ENCODE measurements at places on chromosomes 7 and 10. TPM values are rescaled to one million over a fixed set of nuclear protein-coding genes. Genes with fewer than 3 reads are reported as not detected.

- no peaks in the 10 kb centered on the region for H3K27me3 ChIP-seq
- DNase-seq = no peak
- H3K4me1 ChIP-seq = no peaks in the 10 kb centered on the region
- H3K27ac ChIP-seq = no peak overlapping the region
- no peak overlapping the region for H3K4me3 ChIP-seq
Observed at GRCh38 chr10:85623342-85623741, 743.3 kb downstream of the GRID1 start.

Gene ASZ1
- total RNA-seq = not detected

- H3K36me3 ChIP-seq = no peaks in the 10 kb centered on the region
- no peak overlapping the region for H3K4me3 ChIP-seq
- DNase-seq = no peak
- no peak overlapping the region for H3K27ac ChIP-seq
- H3K27me3 ChIP-seq = no peaks in the 10 kb centered on the region
Observed at GRCh38 chr10:48450233-48450740, 143.8 kb downstream of the MAPK8 start.

Gene VCL
- 106 TPM for total RNA-seq

Gene STAMBPL1
- 7.1 TPM for total RNA-seq

Gene AOAH
- total RNA-seq = 29.2 TPM

Gene INSYN2A
- not detected for total RNA-seq

Gene PLAC9
- 38.0 TPM for total RNA-seq

DNA sequence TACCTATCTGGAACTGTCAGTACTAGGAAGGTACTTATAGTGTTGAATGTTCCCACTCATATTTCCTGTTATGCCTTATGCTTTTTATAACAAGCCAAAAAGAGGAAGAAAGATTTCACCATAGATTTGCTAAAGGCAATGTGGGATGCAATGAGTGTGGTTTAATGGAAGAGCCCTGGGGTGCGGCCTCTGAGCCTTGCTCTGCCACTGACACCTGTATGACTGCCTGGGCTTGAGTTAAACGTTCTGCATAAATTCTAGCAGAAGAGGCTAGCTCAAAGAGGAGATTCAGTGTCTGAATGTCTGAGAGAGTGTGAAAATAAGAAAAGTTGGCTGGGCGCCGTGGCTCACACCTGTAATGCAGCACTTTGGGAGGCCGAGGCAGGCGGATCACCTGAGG lies 143.8 kb downstream of the TPST1 start:
- no peak for DNase-seq
- H3K4me3 ChIP-seq = no peak overlapping the region
- H3K27me3 ChIP-seq = no peaks in the 10 kb centered on the region

DNA sequence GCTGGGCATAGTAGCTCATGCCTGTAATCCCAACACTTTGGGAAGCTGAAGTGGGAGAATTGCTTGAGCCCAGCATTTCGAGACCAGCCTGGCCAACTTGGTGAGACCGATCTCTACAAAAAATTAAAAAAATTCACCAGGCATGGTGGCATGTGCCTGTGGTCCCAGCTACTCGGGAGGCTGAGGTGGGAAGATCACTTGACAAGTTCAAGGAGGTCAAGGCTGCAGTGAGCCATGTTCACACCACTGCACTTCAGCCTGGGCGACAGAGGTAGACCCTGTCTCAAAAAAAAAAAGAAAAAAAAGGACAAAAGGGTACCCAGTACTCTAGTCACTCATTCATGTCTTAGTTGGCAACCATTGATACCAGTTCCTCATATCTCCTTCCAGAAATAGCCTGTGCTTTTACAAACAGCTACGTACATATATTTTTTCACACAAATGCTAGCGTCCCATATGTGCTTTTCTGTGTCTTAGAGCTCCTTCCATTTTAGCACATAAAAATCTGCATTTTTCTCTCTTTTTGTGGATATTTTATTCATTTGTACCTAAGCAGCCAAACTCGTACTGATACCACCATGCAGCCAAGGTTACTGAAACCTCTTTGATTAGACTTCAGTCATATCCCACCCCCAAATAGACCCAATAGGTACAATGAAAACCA lies 5.5 kb downstream of the ABCC2 start:
- H3K27ac ChIP-seq = peak overlapping the region; percentile 66
- no peaks in the 10 kb centered on the region for H3K36me3 ChIP-seq
- H3K4me3 ChIP-seq = no peak overlapping the region
- no peaks in the 10 kb centered on the region for H3K27me3 ChIP-seq

DNA sequence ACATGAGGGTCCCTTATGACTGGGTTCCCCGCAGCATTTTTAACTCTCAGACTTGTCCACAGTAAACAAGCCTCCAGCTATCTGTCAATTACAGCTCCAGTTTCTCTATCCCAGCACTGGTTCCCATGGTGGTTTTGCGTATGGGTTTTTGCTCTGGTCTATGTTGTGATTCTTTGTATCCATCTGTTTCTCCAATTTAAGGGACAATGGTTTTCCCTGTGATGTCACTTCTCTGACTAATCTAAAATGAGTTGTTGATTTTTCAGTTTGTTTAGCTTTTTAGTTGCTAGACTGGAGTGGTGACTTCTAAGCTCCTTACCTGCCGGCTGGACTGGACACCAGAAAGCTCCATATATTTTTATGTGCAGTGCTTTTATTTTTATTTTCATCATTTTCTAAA lies 303.7 kb downstream of the INHBA start:
- H3K4me1 ChIP-seq = no peaks in the 10 kb centered on the region
- DNase-seq = no peak
- H3K27ac ChIP-seq = no peak overlapping the region
- H3K36me3 ChIP-seq = no peaks in the 10 kb centered on the region
- H3K27me3 ChIP-seq = no peaks in the 10 kb centered on the region
- no peak overlapping the region for H3K4me3 ChIP-seq

Gene STN1
- 37.0 TPM for total RNA-seq

- no peak for DNase-seq
- H3K27ac ChIP-seq = no peak overlapping the region
- no peaks in the 10 kb centered on the region for H3K27me3 ChIP-seq
- H3K36me3 ChIP-seq = no peaks in the 10 kb centered on the region
Observed at GRCh38 chr7:40987571-40987970, 715.3 kb downstream of the INHBA start.

DNA sequence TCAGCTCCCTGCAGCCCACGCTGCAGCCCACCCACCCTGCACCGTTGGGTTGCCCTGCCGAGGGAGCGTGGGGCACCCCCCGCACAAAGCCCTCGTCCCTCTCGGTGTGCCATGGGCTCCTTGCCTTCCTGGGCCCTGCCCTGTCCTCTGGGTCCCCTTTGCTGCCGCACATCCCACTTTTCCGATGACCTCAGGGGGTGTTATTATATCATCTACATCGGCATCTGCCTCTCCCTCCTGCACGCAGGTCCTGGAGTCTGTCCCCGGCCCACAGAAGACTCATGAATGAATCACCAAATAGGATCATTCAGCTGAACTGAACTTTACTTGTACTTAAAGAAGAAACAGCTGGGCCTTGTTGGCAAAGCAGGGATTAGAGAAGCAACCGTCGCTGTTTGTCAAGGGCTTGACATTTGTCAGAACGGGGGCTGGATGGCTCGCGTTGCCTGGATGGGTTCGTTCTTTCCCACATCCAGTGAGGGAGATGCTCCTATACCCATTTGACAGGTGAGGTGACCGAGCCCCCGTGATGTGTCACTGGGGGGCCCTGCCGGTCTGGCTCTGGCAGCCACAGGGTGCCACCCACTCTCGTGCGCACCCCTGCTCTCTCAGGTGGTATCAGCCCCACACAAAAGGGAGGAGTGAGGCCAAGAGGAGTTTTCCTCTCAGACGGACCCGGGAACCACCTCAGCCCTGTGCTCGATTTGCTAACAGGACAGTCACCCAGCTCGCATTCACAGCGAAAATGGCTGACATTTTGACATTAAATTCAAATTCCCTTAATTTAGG lies 58.6 kb upstream of the EBF3 start:
- H3K4me1 ChIP-seq = no peaks in the 10 kb centered on the region
- no peaks in the 10 kb centered on the region for H3K36me3 ChIP-seq
- DNase-seq = no peak

GRCh38 chr10:77409697-77410471 lies 227.7 kb downstream of the KCNMA1 start:
- H3K27ac ChIP-seq = no peak overlapping the region
- H3K27me3 ChIP-seq = no peaks in the 10 kb centered on the region
- DNase-seq = peak; percentile 65
- H3K4me1 ChIP-seq = peaks cover 16% of the 10 kb centered on the region
- H3K36me3 ChIP-seq = no peaks in the 10 kb centered on the region

Gene PRKG1
- total RNA-seq = 23.6 TPM

Gene CLDN12
- total RNA-seq = 34.7 TPM

Gene VIPR2
- 0.80 TPM for total RNA-seq

- H3K27me3 ChIP-seq = no peaks in the 10 kb centered on the region
- no peak overlapping the region for H3K27ac ChIP-seq
- H3K4me1 ChIP-seq = no peaks in the 10 kb centered on the region
- no peak for DNase-seq
- H3K4me3 ChIP-seq = no peak overlapping the region
Observed at GRCh38 chr10:118026936-118027335, 19.8 kb downstream of the RAB11FIP2 start.

Gene NRP1
- 127 TPM for total RNA-seq

DNA sequence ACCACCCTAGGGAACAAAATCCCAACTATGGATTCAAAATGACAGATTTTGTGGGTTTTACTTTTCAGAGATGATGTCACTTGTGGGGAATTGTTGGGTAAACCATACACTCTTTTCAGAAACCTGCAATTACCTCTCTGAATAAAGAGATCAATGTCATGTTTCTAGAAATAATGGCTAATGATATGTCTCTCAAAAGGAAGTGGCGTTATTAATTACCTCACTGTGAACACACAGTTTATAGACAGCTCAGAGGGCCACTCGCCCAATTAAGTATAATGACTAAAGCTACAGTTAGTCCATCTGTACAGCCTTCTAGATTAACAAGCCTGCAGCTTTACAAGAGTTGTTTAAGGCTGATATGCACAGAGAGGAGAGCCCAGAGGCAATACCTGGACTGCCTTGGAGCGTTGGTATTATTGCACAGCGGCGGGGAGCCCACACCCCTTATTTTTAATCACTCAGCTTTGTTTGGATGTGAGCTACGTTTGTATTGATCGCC lies 79.5 kb downstream of the RAB11FIP2 start:
- H3K27ac ChIP-seq = no peak overlapping the region
- no peaks in the 10 kb centered on the region for H3K27me3 ChIP-seq
- H3K4me3 ChIP-seq = no peak overlapping the region
- no peak for DNase-seq
- H3K36me3 ChIP-seq = no peaks in the 10 kb centered on the region
- no peaks in the 10 kb centered on the region for H3K4me1 ChIP-seq

- DNase-seq = no peak
- H3K36me3 ChIP-seq = no peaks in the 10 kb centered on the region
- H3K27ac ChIP-seq = no peak overlapping the region
- H3K4me1 ChIP-seq = no peaks in the 10 kb centered on the region
- no peak overlapping the region for H3K4me3 ChIP-seq
- H3K27me3 ChIP-seq = no peaks in the 10 kb centered on the region
Observed at GRCh38 chr10:132249824-132250375, 57.9 kb downstream of the STK32C start.

- H3K27ac ChIP-seq = no peak overlapping the region
- no peak for DNase-seq
- no peak overlapping the region for H3K4me3 ChIP-seq
- H3K27me3 ChIP-seq = no peaks in the 10 kb centered on the region
Observed at GRCh38 chr7:107396990-107397389, 72.9 kb upstream of the GPR22 start.

Gene BMPR1A
- total RNA-seq = 37.0 TPM

Gene PGAM2
- 0.44 TPM for total RNA-seq

GRCh38 chr7:80218723-80219122 lies 84.1 kb downstream of the GNAI1 start:
- H3K36me3 ChIP-seq = peaks cover 13% of the 10 kb centered on the region
- DNase-seq = no peak
- H3K27ac ChIP-seq = no peak overlapping the region
- no peaks in the 10 kb centered on the region for H3K27me3 ChIP-seq
- no peak overlapping the region for H3K4me3 ChIP-seq
- no peaks in the 10 kb centered on the region for H3K4me1 ChIP-seq

GRCh38 chr7:123120286-123120685 lies 79.5 kb downstream of the SLC13A1 start:
- no peak overlapping the region for H3K4me3 ChIP-seq
- H3K36me3 ChIP-seq = no peaks in the 10 kb centered on the region
- H3K27me3 ChIP-seq = no peaks in the 10 kb centered on the region
- DNase-seq = no peak

- H3K4me1 ChIP-seq = peaks cover 7% of the 10 kb centered on the region
- no peak overlapping the region for H3K4me3 ChIP-seq
- DNase-seq = no peak
- no peaks in the 10 kb centered on the region for H3K27me3 ChIP-seq
- H3K36me3 ChIP-seq = no peaks in the 10 kb centered on the region
Observed at GRCh38 chr7:134741907-134742635, 37.4 kb upstream of the CALD1 start.

DNA sequence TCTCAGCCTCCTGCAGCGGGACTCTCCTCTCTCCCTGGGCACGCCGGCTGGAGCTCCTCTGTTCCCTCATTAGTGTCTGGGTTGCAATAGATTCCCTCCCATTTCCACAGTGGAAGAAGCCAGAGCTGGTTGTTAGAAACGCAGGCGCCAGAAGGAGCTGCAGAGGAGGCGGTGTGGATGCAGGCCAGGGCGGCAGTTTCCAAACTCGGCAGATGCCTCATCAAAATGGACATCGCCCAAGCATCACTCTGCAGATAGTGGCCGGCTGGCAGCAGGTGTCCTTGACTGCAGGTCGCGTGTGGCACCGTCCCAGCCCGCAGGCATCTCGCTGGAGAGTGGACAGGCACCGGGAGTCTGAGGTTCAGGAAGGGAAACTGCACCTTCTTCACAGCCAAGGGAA lies 201.8 kb downstream of the TCERG1L start:
- no peaks in the 10 kb centered on the region for H3K4me1 ChIP-seq
- no peak for DNase-seq
- H3K4me3 ChIP-seq = no peak overlapping the region
- no peaks in the 10 kb centered on the region for H3K36me3 ChIP-seq
- no peaks in the 10 kb centered on the region for H3K27me3 ChIP-seq
- H3K27ac ChIP-seq = no peak overlapping the region

- H3K27ac ChIP-seq = no peak overlapping the region
- peaks cover 93% of the 10 kb centered on the region for H3K36me3 ChIP-seq
- no peak overlapping the region for H3K4me3 ChIP-seq
- no peak for DNase-seq
- no peaks in the 10 kb centered on the region for H3K4me1 ChIP-seq
Observed at GRCh38 chr10:133286366-133286765, 9.7 kb upstream of the ADAM8 start.

GRCh38 chr10:130029209-130029608 lies 65.1 kb upstream of the EBF3 start:
- no peaks in the 10 kb centered on the region for H3K27me3 ChIP-seq
- no peak overlapping the region for H3K27ac ChIP-seq
- no peak for DNase-seq
- H3K4me3 ChIP-seq = no peak overlapping the region
